Muscle of leg (tissue), 16 donors: ENCODE measurements at places on chromosomes 6 and 20.

DNA sequence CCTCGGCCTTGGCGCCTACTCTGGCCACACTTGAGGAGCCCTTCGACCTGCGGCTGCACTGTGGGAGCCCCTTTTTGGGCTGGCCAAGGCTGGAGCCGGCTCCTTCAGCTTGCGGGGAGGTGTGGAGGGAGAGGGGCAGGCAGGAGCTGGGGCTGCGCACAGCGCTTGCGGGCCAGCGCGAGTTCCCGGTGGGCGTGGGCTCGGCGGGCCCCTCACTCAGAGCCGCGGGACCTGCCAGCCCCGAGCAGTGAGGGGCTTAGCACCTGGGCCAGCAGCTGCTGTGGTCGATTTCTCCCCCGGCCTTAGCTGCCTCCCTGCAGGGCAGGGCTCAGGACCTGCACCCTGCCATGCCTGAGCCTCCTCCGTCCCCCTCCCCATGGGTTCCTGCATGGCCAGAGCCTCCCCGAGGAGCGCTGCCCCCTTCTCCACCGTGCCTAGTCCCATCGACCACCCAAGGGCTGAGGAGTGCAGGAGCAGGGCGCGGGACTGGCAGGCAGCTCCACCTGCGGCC is 136.8 kb downstream of the EPHA7 start:
- no peaks in the 10 kb centered on the region for H3K36me3 ChIP-seq
- DNase-seq = no peak
- no peak overlapping the region for H3K4me3 ChIP-seq
- H3K4me1 ChIP-seq = no peaks in the 10 kb centered on the region
- H3K27ac ChIP-seq = no peak overlapping the region

DNA sequence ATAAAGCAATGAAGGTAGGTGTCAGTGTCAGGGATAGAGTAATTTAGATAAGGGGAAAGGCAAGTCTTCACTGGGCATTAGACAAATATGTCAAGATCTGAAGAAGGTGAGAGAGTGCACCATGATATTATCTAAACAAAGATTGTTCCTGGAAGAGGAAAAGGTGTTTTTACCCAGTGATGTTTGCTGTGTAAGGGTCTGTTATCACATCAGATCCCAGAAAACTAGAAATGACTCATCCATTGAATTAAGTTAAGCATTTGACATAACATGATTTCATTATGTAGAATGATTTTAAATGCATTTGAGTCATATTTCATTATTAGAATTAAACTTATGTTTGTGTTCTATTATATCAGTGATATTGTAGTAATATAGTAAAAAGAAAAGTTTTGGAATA is 1279.5 kb upstream of the CITED2 start:
- no peak for DNase-seq
- H3K36me3 ChIP-seq = no peaks in the 10 kb centered on the region
- no peaks in the 10 kb centered on the region for H3K27me3 ChIP-seq
- no peak overlapping the region for H3K27ac ChIP-seq
- no peaks in the 10 kb centered on the region for H3K4me1 ChIP-seq

DNA sequence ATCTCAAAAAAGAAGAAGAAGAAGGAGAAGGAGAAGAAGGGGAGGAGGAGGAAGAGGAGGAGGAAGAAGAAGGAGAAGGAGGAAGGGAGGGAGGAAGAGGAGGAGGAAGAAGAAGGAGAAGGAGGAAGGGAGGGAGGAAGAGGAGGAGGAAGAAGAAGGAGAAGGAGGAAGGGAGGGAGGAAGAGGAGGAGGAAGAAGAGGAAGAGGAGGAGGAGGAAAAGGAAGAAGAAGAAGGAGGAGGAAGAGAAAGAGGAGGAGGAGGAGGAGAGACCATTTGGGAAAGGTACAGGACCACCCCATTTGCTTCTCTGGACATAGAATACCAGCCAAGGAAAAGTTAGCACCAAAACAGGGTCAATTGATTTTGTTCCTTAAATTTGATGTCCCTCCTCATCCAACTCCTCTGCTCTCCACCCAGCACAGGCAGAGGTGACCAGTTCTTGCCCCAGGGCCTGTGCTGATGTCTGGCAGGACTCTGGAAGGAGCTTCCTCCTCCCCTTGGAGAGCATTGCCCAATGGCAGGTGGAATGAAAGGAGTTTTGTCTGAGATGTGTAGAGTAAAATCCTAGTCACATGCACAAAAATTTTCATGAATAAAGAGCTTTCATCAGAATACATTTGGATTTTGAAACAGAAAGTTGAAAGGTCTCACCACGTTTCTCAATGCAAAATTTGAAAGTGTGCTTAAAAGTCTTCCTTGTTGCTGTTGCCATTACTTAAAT is 182.9 kb downstream of the LY86 start:
- H3K4me1 ChIP-seq = peaks cover 4% of the 10 kb centered on the region
- no peaks in the 10 kb centered on the region for H3K27me3 ChIP-seq
- no peak overlapping the region for H3K27ac ChIP-seq

- H3K4me3 ChIP-seq = no peak overlapping the region
- peak; percentile 93 for DNase-seq
- H3K27me3 ChIP-seq = no peaks in the 10 kb centered on the region
- peaks cover 14% of the 10 kb centered on the region for H3K4me1 ChIP-seq
- no peaks in the 10 kb centered on the region for H3K36me3 ChIP-seq
These were observed 274.3 kb downstream of the CD109 start for GRCh38 chr6:73969971-73970970.

DNA sequence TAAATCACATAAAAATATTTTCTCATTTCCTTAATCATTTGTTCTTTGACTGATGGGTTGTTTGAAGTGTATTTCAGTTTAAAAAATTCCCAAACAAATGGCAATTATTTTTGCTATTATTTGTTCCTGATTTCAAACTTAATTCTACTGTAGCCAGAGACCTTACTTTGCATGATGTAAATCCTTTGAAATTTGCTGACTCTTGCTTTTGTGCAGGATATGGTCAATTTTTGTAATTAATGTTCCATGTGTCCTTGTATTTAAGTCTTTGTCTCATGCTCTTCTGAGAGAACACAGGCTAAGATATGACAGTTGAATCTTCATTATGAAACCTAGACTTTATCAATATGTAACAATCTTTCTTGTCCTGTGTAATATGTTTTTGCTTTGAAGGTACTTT is 295.0 kb upstream of the CHD6 start:
- no peak overlapping the region for H3K4me3 ChIP-seq
- H3K27ac ChIP-seq = no peak overlapping the region
- no peaks in the 10 kb centered on the region for H3K27me3 ChIP-seq
- H3K4me1 ChIP-seq = no peaks in the 10 kb centered on the region

DNA sequence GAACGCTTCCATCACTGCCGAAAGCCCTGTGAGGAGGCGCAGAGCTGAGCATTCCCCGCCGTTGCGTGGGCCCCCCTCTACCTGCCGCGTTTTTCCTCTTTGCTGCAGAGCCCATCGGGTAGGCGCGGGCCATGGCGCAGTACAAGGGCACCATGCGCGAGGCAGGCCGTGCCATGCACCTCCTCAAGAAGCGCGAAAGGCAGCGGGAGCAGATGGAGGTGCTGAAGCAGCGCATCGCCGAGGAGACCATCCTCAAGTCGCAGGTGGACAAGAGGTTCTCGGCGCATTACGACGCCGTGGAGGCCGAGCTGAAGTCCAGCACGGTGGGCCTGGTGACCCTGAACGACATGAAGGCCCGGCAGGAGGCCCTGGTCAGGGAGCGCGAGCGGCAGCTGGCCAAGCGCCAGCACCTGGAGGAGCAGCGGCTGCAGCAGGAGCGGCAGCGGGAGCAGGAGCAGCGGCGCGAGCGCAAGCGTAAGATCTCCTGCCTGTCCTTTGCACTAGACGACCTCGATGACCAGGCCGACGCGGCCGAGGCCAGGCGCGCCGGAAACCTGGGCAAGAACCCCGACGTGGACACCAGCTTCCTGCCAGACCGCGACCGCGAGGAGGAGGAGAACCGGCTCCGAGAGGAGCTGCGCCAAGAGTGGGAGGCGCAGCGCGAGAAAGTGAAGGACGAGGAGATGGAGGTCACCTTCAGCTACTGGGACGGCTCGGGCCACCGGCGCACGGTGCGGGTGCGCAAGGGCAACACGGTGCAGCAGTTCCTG is 693 bp downstream of the FAM50B start:
- H3K27ac ChIP-seq = peak overlapping the region; percentile 66
- DNase-seq = peak; percentile 37
- peaks cover 4% of the 10 kb centered on the region for H3K4me1 ChIP-seq
- no peaks in the 10 kb centered on the region for H3K27me3 ChIP-seq

- H3K36me3 ChIP-seq = no peaks in the 10 kb centered on the region
- no peaks in the 10 kb centered on the region for H3K27me3 ChIP-seq
- no peaks in the 10 kb centered on the region for H3K4me1 ChIP-seq
- DNase-seq = peak; percentile 15
These were observed 271.1 kb upstream of the CHD6 start for GRCh38 chr20:41889126-41889843.

DNA sequence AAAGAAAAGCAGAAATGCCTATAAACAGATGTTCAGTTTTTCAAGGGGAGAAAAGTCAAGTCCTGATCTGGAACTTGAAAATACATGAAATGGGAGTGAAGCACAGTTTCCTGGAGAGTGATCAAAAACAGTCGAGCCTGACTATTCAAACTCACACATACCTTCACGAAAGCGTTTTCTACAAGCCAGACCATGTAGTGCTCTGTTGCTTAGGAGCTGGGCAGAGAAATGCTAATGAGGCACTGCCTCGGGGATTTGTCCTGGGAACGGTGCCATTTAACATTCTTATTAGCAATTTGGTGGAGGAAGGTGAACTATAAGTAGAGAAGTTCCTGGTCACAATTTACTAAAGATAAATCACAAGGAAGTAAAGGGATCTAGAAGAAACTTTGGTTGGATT is 5.9 kb downstream of the NHSL1 start:
- H3K4me3 ChIP-seq = no peak overlapping the region
- peaks cover 9% of the 10 kb centered on the region for H3K4me1 ChIP-seq
- peak; percentile 89 for DNase-seq
- no peaks in the 10 kb centered on the region for H3K27me3 ChIP-seq

GRCh38 chr20:53608456-53609452 is 15.1 kb upstream of the ZNF217 start:
- H3K4me3 ChIP-seq = no peak overlapping the region
- peak; percentile 48 for DNase-seq
- no peaks in the 10 kb centered on the region for H3K27me3 ChIP-seq
- no peaks in the 10 kb centered on the region for H3K36me3 ChIP-seq
- peaks cover 13% of the 10 kb centered on the region for H3K4me1 ChIP-seq

GRCh38 chr20:32018269-32019155 is 8.3 kb downstream of the CCM2L start:
- peaks cover 9% of the 10 kb centered on the region for H3K4me1 ChIP-seq
- peaks cover 38% of the 10 kb centered on the region for H3K27me3 ChIP-seq
- H3K4me3 ChIP-seq = peak overlapping the region; percentile 44
- H3K27ac ChIP-seq = no peak overlapping the region
- peak; percentile 48 for DNase-seq

- H3K36me3 ChIP-seq = no peaks in the 10 kb centered on the region
- H3K27me3 ChIP-seq = no peaks in the 10 kb centered on the region
- no peaks in the 10 kb centered on the region for H3K4me1 ChIP-seq
- H3K4me3 ChIP-seq = no peak overlapping the region
- DNase-seq = no peak
- no peak overlapping the region for H3K27ac ChIP-seq
These were observed 72.9 kb downstream of the HDGFL1 start for GRCh38 chr6:22642254-22642653.

GRCh38 chr20:2206957-2207769 is 88.6 kb upstream of the TGM3 start:
- peak overlapping the region; percentile 62 for H3K4me3 ChIP-seq
- no peak overlapping the region for H3K27ac ChIP-seq
- peaks cover 20% of the 10 kb centered on the region for H3K4me1 ChIP-seq
- no peaks in the 10 kb centered on the region for H3K36me3 ChIP-seq
- DNase-seq = peak; percentile 84
- peaks cover 15% of the 10 kb centered on the region for H3K27me3 ChIP-seq

DNA sequence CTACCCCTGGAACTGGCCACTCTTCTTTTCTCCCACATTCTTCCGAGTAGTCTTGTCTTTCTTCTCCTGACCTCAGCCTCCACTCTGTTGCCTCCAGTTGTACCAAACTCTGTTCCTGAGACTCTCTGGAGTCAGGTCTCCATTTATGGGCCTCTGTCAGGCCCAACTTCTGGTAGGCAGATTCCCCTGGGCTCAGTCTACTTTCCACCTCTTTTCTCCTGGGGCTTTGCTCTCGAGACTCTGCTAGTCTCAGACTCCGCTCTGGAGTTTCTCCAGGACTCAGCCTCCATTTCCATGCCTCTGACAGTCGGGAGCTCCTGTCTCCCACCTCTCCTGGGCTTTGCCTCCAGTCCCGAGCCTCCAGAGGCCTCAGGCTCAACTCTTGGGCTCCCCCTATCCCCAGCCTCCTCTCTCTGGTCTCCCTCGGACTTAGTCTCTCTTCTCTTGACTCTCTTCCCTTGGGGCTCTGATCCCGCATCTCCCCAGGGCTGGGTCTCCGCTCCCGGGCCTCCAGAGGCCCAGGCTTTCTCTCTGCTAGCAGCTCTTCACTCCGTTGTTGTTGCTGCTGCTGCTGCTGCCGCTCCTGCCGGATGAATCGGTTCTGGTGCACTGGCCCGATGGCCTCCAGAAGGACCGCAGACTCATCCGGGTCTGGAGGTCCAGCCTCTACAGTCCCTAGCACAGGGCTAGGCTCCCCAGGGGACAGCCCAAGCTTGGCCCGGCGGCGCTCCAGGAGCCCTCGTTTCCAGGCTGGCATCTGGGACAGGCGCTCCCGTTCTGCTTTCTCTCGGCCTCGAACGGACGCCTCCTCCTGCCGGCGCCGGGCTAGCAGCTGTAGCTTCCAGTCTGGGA is 1.1 kb downstream of the PPP1R18 start:
- H3K4me3 ChIP-seq = peak overlapping the region; percentile 99
- H3K27me3 ChIP-seq = no peaks in the 10 kb centered on the region
- peaks cover 49% of the 10 kb centered on the region for H3K36me3 ChIP-seq
- H3K27ac ChIP-seq = peak overlapping the region; percentile 99
- DNase-seq = peak; percentile 26

DNA sequence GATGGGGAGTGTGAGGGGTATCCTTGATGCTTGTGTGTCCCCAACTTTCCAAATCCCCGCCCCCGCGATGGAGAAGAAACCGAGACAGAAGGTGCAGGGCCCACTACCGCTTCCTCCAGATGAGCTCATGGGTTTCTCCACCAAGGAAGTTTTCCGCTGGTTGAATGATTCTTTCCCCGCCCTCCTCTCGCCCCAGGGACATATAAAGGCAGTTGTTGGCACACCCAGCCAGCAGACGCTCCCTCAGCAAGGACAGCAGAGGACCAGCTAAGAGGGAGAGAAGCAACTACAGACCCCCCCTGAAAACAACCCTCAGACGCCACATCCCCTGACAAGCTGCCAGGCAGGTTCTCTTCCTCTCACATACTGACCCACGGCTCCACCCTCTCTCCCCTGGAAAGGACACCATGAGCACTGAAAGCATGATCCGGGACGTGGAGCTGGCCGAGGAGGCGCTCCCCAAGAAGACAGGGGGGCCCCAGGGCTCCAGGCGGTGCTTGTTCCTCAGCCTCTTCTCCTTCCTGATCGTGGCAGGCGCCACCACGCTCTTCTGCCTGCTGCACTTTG is at the start of gene TNF:
Gene TNF, plus strand, starts transcription at position 231 of the 567 bp plus-strand sequence. Its CDS starts 177 bp downstream, at position 408.
- peak within 1 kb of the TSS; percentile 18 for H3K4me3 ChIP-seq
- no peaks in the 10 kb centered on the region for H3K36me3 ChIP-seq
- peak; percentile 73 for DNase-seq
- no peak within 1 kb of the TSS for H3K27ac ChIP-seq
- H3K4me1 ChIP-seq = peaks cover 6% of the 10 kb centered on the region

DNA sequence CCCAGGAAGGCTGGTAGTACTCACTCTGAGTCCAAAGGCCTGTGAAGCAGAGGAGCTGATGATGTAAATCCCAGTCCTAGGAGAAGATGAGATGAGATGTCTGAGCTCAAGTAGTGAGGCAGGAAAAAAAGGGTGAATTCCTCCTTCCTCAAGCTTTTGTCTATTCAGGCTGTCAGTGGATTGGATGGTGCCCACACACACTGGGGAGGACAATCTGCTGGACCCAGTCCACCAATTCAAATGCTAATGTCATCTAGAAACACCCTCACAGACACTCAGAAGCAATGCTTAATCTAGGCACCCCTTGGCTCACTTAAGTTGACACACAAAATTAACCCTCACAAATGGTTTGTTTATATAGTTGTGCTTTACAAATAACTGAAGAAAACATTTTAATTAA is 94.6 kb downstream of the CD109 start:
- no peak overlapping the region for H3K4me3 ChIP-seq
- DNase-seq = no peak
- H3K27me3 ChIP-seq = no peaks in the 10 kb centered on the region
